ENCODE measurements at places on chromosomes 5 and 9. TPM values are rescaled to one million over a fixed set of nuclear protein-coding genes. Genes with fewer than 3 reads are reported as not detected.

Gene FOXD4L4
- polyA plus RNA-seq: not detected

Gene HMCN2
- polyA plus RNA-seq: not detected

- no peak overlapping the region for H3K27ac ChIP-seq
- H3K4me3 ChIP-seq: no peak overlapping the region
- no peaks in the 10 kb centered on the region for H3K27me3 ChIP-seq
- no peak for DNase-seq
- no peaks in the 10 kb centered on the region for H3K4me1 ChIP-seq
These were observed 65.9 kb downstream of the PRKACG start for GRCh38 chr9:68947842-68948569.

GRCh38 chr5:176700239-176700847 is 53.1 kb downstream of the TSPAN17 start:
- H3K4me1 ChIP-seq: no peaks in the 10 kb centered on the region
- H3K27me3 ChIP-seq: peaks cover 14% of the 10 kb centered on the region
- H3K4me3 ChIP-seq: no peak overlapping the region
- no peaks in the 10 kb centered on the region for H3K36me3 ChIP-seq
- no peak for DNase-seq
- H3K27ac ChIP-seq: no peak overlapping the region

GRCh38 chr5:143393524-143393923 is 10.0 kb downstream of the NR3C1 start:
- H3K4me1 ChIP-seq: peaks cover 8% of the 10 kb centered on the region
- H3K27me3 ChIP-seq: no peaks in the 10 kb centered on the region
- H3K36me3 ChIP-seq: no peaks in the 10 kb centered on the region
- no peak for DNase-seq
- no peak overlapping the region for H3K27ac ChIP-seq

DNA sequence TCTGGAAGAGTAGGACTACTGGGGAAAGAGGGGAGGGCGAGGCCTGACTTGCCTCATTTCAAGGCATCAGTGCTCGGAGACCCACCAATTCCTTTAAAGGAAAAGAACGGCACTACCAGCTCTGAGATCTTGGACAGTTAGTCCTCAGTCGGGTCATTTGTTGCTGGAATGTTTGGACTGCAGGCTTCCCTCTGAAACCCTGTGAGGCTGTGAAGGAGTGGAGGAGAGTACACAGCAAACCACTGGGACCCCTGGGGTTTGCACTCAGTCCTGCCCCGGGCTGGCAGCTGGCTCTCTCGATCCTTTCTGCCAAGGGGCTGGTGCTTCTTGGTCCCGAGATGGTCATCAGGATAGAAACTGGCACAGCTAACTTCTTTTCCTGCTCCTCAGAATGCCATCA is 194.5 kb downstream of the TRIO start:
- no peaks in the 10 kb centered on the region for H3K27me3 ChIP-seq
- H3K36me3 ChIP-seq: peaks cover 27% of the 10 kb centered on the region
- no peak for DNase-seq
- no peak overlapping the region for H3K4me3 ChIP-seq
- H3K4me1 ChIP-seq: peaks cover 6% of the 10 kb centered on the region
- no peak overlapping the region for H3K27ac ChIP-seq

DNA sequence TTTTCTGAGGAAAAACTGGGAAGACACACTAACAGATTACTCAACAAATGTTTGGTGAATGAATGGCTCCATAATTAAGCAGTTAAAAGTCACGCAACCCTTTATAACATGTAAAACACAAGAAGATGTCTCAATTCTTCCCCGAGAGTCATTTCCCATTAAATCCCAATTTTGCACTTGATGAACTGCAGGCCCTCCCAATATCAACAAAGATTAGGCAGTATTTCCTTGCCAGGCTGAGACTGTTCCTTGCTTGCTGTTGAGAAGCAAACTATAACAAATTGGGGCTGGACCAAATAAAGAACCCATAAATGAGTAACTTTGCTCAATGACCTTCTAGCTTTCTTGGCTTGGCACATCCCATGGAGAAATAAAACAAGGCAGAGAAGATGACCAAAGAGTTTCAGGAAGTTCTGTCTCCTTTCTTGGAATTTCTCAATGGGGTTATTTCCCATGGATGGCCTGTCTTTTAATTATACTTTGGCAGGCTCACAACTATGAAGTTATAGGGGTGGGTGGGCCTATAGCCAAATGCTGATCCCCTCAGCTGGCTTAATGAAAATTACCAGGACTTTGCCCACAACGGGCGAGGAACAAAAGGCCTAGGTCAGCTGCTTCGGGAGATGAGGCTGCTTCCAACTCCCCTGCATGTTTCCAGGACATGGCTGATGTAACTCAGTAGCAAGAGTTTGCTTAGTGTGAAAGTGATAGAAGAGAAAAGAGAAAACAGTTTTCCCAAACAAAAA is 243.1 kb upstream of the RFX3 start:
- H3K4me3 ChIP-seq: no peak overlapping the region
- peak overlapping the region; percentile 18 for H3K27ac ChIP-seq
- no peaks in the 10 kb centered on the region for H3K4me1 ChIP-seq
- no peaks in the 10 kb centered on the region for H3K27me3 ChIP-seq
- no peak for DNase-seq
- no peaks in the 10 kb centered on the region for H3K36me3 ChIP-seq

DNA sequence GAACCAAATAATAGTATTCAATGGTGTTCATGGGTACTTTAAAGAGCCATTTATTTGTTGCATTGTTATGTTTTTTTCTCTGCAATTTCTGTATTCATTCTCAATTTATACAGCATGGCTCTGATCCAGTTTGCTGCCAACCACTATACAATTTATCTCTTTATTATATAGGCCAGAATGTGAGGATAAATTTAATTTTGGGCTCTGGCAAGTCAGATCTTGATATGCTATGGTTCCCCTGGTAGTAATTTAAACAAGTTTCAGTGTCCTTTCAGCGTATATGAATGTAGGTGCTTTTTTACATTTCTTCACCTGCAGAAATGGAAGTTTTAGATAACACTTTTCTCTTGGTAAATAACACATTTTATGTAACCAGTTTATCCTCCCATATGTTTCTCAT is 1118.0 kb upstream of the SEMA6A start:
- no peaks in the 10 kb centered on the region for H3K27me3 ChIP-seq
- no peak overlapping the region for H3K27ac ChIP-seq
- no peaks in the 10 kb centered on the region for H3K36me3 ChIP-seq
- DNase-seq: no peak

DNA sequence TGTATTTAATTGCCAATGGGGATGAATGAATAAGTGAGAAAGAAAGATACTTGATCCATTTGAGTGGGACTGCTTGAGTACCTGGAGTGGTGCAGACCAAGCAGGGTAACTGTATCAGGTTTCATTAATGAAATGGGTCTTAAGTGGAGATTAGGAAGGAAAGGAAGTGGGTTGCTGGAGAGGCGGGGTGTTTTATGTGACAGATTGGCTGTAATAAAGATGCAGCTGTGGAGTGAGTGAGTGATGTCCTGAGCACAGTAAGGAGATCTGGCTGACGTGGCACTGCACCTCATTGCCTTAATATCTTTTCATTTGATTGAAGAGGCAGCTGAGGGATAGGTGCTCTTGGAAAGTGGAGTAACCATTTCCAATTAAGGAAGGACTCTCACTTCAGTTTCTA is 161.0 kb upstream of the CCDC152 start:
- no peaks in the 10 kb centered on the region for H3K27me3 ChIP-seq
- no peak for DNase-seq
- no peaks in the 10 kb centered on the region for H3K36me3 ChIP-seq
- H3K4me3 ChIP-seq: no peak overlapping the region
- H3K27ac ChIP-seq: no peak overlapping the region

DNA sequence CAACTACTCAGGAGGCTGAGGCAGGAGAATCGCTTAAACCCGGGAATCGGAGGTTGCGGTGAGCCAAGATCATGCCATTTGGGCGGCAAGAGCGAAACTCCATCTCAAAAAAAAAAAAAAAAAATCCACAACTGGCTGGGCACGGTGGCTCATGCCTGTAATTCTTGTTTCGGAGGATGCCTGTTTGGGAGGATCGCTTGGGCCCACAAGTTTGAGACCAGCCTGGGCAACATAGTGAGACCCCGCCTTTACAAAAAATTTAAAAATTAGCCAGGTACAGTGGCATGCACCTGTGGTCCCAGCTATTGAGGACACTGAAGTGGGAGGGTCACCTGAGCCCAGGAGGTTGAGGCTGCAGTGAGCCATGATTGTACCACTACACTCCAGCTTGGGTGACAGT is 1.9 kb upstream of the EIF4EBP3 start:
- no peak overlapping the region for H3K4me3 ChIP-seq
- H3K4me1 ChIP-seq: peaks cover 15% of the 10 kb centered on the region
- DNase-seq: no peak
- no peak overlapping the region for H3K27ac ChIP-seq

DNA sequence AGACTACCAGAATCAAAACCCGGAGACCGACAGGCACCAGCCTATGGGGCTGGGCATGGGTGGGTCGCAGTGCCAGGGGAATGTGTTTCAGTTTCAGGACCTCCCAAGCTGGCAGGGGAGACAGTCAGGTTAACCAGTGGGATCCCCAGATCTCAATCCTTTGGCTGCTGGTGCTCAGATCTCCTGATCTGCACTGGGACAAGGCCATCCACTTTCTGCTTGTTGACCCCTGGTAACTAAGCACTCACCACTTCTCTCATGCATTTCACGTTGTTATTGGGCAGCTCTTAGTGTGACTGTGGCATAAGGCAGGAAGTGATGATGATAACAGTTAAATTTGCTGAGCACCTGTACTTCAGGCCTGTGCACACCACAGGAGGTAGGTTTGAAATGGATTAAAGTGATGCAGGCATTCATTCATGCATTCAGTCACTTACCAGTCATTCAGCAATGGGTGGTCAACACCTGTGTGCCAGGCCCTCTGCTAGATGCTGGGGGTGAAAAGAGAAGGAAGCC is 42.1 kb upstream of the STXBP1 start:
- no peaks in the 10 kb centered on the region for H3K27me3 ChIP-seq
- peak; percentile 60 for DNase-seq
- H3K27ac ChIP-seq: peak overlapping the region; percentile 95
- H3K4me3 ChIP-seq: peak overlapping the region; percentile 29
- H3K36me3 ChIP-seq: peaks cover 8% of the 10 kb centered on the region
- peaks cover 36% of the 10 kb centered on the region for H3K4me1 ChIP-seq
